ENCODE measurements at places on chromosomes 16 and 17. TPM values are rescaled to one million over a fixed set of nuclear protein-coding genes. Genes with fewer than 3 reads are reported as not detected.

- no peak for DNase-seq
Observed at GRCh38 chr17:77089124-77089490, 51.7 kb upstream of the SEC14L1 start.

DNA sequence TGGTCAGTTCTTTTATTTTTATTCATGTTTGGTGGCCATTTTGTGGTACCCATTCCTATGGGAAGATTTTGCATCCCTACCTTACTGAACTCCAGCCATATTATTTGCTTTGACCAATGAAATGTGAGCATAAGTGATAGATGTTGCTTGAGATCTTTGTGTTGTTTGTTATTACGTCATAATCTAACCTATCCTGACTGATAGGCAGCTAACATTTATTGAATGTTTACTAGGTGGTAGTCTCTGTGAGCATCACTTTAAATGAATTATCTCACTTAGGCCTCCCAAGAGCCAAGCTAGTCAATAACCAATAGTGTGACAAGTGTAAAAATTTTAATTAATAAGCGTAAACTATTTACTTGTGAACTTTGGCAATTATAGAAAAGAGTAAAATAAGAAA lies 37.6 kb downstream of the VMP1 start:
- DNase-seq, result no peak

DNA sequence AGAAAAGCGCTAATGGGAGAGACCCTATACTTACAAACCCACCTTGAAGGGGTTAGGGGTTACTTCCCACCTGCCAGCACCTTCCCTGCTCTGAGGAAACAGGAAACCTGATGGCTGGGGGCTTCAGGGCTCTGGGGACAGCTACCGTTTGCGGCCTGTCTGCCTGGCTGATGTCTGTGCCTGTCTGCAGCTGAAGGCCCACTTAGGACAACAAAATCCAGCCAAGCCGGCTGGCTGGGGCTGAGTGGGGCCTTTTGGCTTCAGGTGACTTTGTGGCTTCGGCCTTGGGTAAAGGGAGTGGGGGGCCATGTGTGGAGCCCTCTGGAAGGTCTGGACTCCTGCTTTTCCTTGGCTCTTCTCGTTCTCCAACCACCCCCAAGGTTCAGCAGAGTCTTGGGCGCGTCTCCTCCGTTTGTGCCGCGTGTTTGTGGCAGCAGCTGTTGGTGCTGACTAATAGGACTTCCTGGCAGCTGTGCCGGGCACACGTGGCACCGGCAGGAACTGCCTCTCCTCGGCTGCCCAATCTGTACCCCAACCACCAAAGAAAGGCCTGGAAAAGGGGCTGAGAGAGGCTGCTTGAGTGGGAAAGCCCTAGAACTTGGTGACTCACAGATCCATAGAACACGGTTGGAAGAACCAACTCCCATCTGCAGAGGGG lies 186.7 kb downstream of the MSI2 start:
- DNase-seq, result no peak

The AOC3 gene
- total RNA-seq, result 1.5 TPM

DNA sequence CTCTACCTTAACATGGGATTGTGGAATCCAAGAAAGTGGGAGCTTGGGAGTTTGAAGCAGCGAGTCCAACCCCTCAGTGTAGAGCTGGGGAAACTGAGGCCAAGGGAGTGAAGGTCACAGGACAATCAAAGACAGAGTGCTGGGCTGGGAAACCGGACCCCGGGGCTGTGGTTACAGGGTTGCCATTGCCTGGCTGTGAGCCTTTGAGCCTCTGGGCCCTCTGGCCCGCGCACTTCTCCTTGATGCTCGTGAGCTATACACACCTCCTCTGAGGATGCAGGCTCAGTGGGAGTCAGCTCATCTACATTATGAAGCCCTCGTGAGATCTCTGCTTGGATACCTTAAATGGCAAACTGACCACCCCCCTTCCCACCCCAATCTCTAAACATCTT lies 2.1 kb downstream of the ABCC3 start:
- DNase-seq, result no peak

The KRTAP1-5 gene
- not detected for total RNA-seq

DNA sequence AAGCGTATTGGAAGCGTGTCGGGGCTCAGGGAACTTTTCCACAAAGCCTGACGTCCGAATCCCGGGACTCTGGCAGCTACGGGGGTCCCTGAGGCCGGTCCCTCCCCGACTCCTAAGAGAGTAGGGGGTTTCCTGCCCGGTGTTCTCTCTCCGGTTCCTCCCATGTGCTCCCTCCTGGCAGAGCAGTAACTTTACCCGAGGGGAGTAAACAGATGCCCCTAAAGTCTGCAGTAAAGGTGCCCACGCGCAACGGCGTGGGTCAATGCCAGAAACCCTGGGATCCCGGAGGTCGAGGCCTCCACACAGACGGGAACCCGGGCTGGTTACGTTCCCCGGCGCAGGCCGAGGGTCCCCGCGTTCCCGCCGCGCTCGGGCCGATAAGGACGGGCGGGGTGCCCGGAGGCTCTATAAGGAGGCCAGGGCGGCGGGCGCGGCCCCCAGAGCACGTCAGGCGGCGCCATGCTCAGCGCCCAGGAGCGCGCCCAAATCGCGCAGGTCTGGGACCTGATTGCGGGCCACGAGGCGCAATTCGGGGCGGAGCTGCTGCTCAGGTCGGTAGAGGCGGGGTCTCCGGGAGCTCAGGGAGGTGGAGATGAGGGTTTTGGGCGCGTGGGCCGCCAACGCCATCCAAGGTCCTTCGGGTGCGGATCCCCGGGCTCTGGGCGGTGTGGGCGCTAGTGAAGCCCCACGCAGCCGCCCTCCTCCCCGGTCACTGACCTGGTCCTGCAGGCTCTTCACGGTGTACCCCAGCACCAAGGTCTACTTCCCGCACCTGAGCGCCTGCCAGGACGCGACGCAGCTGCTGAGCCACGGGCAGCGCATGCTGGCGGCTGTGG lies at the start of gene HBM:
Gene HBM (plus strand): TSS at position 440 of the 836 bp plus-strand sequence. CDS start 20 bp downstream, at position 460.
- DNase-seq, result no peak

The TPSAB1 gene
- total RNA-seq, result not detected

GRCh38 chr16:60741810-60742209 lies 1294.4 kb downstream of the CDH8 start:
- no peak for DNase-seq

DNA sequence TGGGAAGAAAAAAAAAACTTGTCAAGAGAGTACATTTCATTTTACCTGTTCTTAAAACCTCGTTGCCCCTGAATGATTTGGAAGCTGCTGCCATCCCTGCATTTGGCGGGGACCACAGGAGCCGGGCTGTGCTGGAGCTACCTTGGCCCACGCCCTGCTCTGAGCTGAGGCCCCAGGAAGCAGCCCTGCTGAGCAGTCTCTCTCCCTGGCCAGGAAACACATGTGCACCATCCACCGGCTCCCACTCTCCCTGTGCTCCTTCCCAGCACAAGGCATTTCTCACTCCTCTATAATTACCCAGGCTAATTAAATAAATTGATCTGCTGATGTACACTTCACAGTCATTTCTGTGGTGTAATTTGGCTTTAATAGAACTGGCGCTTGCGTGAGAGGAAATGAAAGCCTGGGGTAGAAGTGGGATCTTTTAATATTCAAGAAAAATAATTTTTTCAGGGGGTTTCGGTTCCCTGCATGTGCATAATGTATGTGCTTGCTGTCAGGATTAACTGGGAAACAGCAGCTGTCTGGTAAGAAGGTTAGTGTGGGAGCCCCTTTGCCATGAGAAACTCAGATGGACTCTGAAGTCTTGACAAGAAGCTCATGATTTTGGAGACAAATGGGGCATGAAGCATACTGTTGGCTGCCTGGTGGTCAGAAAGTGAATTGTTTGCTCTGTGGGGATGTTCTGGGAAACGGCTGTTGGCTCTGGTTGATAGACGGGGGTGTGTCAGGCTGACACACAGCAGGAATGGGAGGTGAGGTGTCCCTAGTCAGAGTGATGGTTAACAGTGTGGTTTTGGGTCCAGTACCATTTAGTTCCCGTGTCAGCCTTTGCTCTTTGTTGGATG lies 252.3 kb upstream of the EEF2KMT start:
- DNase-seq, result no peak

DNA sequence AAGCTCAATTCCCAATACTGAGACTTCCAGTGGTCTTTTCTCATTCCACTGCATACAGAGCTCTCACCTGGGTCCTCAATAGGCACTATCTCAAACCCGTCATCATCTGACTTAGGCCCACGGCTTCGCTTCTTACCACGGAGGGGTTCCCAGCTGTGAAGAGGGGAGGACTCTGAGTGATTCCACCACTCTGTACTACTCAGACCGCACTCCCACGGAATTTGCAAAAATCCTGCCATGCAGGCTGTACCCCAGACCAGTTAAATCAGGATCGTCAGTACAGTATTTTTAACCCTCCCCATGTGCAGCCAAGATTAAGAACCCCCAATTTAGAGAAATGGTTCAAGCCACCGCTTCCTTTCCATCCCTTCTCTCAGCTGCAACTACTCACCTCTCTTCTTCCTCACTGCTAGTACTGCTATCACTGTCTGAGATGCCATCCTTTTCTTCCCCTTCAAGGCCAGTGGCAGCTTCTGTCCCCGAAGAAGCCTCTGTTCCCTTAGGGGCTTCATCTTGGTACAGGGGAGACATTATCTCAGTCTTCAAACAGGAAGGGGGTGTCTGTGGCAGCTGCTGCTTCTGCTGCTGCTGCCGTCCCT lies 6.2 kb upstream of the PSMC5 start:
- no peak for DNase-seq

DNA sequence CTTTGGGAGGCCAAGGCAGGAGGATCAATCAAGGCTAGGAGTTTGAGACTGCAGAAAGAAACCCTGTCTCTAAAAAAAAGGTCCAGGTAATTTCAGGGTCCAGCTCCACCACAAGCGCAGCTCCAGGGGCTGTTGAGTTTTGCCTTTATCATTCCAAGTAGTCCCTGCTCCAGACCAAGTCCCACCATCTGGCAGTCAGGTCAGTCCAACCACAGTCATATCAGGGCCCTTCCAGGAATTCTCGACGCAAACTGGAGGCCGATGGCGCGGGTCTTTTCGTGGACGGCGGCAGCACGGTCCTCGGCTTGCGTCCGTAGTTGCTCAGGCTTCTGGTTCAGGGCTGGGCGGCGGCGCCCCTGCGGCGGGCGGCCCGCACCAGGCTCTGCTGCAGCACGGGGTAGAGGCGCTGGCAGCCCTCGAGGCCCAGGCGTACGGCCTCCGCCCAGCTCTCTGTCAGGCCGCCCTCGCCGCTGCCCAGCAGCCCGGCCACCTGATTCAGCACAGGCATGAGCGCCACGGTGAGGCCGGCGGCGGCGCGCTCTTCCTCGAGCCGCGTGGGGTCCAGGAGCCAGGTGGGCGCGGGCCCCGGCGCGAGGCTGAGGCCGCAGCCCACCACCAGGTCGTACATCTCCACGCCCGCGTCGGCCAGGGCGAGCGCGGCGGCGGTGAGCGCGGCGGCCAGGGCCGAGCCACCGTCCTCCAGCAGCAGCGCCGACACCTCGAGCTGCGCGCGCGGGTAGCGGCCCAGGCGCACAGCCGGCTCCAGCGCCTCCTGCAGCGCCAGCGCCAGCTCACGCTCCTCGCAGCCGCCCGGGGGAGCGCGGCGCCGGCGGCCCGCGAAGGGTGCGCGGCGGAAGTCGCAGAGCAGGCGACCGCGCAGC lies 752 bp downstream of the EXOSC6 start:
- DNase-seq, result no peak

The KRT20 gene
- 41.9 TPM for total RNA-seq

DNA sequence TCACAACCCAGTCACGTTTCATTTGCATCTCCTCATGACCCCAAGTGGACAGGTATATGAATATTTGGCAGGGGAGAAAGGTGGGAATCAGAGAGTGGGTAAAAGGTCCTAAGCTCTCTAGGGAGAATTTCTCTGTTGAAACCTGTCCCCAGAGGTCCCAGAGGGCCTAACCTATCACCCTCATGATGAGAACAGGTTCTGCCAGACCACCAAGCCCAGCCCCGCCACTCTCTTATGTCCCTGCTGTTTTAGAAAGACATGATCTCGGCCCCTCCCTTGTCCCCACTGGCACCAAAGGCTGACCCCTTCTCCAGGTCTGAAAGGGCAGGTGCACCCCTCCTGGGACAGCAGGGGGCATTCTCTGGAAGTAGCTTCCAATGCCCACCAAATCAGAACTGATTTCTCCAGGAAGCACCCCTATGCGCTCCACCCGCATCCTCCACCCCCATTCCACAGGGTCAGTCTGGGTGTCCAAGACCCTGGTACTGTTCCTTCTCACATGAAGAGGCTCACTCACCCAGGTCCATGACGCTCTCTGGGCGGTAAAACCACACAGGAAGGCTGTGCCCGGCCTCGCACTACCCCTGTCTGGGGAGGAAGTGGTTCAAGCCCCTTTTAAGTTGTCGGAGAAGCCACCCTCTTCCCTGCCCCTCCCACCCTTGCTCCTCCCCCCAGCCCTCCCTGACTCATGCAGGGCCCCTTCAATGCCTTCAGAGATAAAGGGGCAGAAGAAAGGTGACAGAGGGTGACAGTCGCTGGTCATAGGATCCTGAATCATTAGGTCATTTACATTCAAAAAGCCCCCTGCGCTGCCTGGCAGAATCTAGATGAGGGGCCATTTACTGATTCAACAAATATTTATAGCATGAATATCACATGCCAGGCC lies at the start of gene CCR7:
Gene CCR7 (minus strand): TSS at position 590 of the 886 bp plus-strand sequence. CDS start 63 bp downstream, at position 527.
- DNase-seq, result peak; percentile 61

DNA sequence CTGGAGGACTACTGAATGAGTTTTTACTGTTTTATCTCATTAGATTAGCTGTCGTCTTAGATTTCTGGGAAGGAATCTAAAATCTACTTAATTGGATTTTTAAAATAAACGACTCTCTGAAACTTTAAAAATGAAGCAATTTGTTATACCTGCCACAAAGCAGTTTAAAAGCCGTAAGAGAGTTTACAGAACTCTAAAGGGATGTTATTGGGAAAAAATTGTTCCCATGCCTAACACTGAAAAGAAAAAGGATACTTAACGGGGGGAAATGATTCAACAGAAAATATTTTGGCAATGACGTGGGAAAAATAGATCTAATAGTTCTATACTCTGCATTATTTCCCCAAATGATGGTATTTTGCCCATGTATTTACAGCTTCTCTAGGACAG lies 27.0 kb downstream of the ARHGAP17 start:
- no peak for DNase-seq

DNA sequence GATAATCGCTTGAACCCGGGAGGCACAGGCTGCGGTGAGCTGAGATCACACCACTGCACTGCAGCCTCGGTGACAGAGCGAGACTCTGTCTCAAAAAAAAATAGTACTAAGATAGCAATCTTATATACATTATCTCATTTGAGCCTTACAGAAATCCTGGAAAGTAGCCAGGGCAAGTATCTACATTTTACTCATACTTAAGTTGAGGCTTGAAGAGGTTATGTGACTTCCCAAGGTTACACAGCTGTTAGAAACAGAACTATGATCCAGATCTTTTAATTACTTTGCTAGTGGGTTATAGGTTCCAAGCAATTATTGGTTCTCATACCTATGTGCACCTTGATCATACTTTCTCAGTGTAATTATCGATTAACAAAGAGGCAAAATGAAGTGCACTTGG lies 15.4 kb downstream of the C17orf78 start:
- no peak for DNase-seq

All from type B pancreatic cell (in vitro differentiated cells).